ENCODE measurements at places on chromosomes 4 and X. TPM values are rescaled to one million over a fixed set of nuclear protein-coding genes. Genes with fewer than 3 reads are reported as not detected.

GUCY1B1 gene
- polyA plus RNA-seq, result not detected

HAND2 gene
- not detected for polyA plus RNA-seq

CLNK gene
- polyA plus RNA-seq, result not detected

CXCL11 gene
- polyA plus RNA-seq, result not detected

FBXO8 gene
- 13.8 TPM for polyA plus RNA-seq

DNAJB14 gene
- polyA plus RNA-seq, result 60.4 TPM

IQCM gene
- not detected for polyA plus RNA-seq

C4orf51 gene
- polyA plus RNA-seq, result not detected

PRDM5 gene
- 0.15 TPM for polyA plus RNA-seq

KIF4A gene
- polyA plus RNA-seq, result not detected

VCX gene
- polyA plus RNA-seq, result not detected

ZAR1 gene
- not detected for polyA plus RNA-seq

DKK2 gene
- polyA plus RNA-seq, result not detected

BRS3 gene
- polyA plus RNA-seq, result not detected

OPRPN gene
- polyA plus RNA-seq, result not detected

BTC gene
- polyA plus RNA-seq, result not detected

ITGB1BP2 gene
- polyA plus RNA-seq, result not detected

UNC5C gene
- not detected for polyA plus RNA-seq

SPARCL1 gene
- not detected for polyA plus RNA-seq

ARX gene
- polyA plus RNA-seq, result not detected

PLP1 gene
- not detected for polyA plus RNA-seq

XAGE1A gene
- polyA plus RNA-seq, result not detected

TRIML2 gene
- not detected for polyA plus RNA-seq

GABRE gene
- not detected for polyA plus RNA-seq

GPRASP1 gene
- polyA plus RNA-seq, result 9.6 TPM

ADH1A gene
- not detected for polyA plus RNA-seq

ZDHHC15 gene
- polyA plus RNA-seq, result 0.57 TPM

KLHL34 gene
- 5.1 TPM for polyA plus RNA-seq

MSANTD1 gene
- polyA plus RNA-seq, result not detected

GABRQ gene
- polyA plus RNA-seq, result not detected

TMEM150C gene
- polyA plus RNA-seq, result 0.07 TPM

PLAC1 gene
- polyA plus RNA-seq, result not detected

SHROOM2 gene
- polyA plus RNA-seq, result not detected

CTAG1A gene
- not detected for polyA plus RNA-seq

GAGE1 gene
- not detected for polyA plus RNA-seq

DMD gene
- not detected for polyA plus RNA-seq

EVC2 gene
- polyA plus RNA-seq, result not detected

TEX13C gene
- polyA plus RNA-seq, result not detected

DUSP21 gene
- polyA plus RNA-seq, result not detected

LPAR4 gene
- not detected for polyA plus RNA-seq

SNCA gene
- 2.3 TPM for polyA plus RNA-seq

PWWP3B gene
- not detected for polyA plus RNA-seq

SYTL5 gene
- not detected for polyA plus RNA-seq

VGLL1 gene
- not detected for polyA plus RNA-seq

GYPA gene
- polyA plus RNA-seq, result not detected

HMGB2 gene
- 154 TPM for polyA plus RNA-seq

OPN1MW3 gene
- polyA plus RNA-seq, result not detected

CXXC4 gene
- polyA plus RNA-seq, result not detected

PITX2 gene
- polyA plus RNA-seq, result not detected

DTHD1 gene
- not detected for polyA plus RNA-seq

RTL3 gene
- polyA plus RNA-seq, result not detected

IL15 gene
- 0.64 TPM for polyA plus RNA-seq

TECRL gene
- polyA plus RNA-seq, result not detected

PDCL2 gene
- polyA plus RNA-seq, result not detected

PARM1 gene
- polyA plus RNA-seq, result 0.03 TPM

PHF8 gene
- 20.5 TPM for polyA plus RNA-seq

FSTL5 gene
- not detected for polyA plus RNA-seq

ZNF595 gene
- polyA plus RNA-seq, result 16.4 TPM

PNMA5 gene
- not detected for polyA plus RNA-seq

APLN gene
- not detected for polyA plus RNA-seq

Data from naive thymus-derived CD4-positive, alpha-beta T cell (primary cell).